ENCODE measurements at places on chromosomes 3 and 15.

DNA sequence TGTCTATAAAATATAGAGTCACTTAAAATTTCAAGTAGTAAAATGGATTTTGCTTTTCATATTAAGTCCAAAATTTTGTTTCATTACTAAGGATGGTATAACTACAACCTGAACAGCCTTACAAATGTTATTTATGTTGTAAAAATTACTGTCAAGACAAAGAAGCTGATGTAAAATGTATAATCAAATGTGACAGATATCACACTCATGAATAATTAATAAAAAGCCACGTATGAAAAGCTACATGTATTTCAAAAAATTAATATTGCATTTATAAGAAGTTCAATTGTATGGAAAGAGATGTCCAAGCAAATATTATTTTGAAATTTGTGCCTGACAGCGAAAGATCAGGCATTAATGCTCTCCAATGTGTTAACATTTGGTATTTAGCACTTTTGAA lies 48.9 kb downstream of the KBTBD8 start:
- no peak for DNase-seq

DNA sequence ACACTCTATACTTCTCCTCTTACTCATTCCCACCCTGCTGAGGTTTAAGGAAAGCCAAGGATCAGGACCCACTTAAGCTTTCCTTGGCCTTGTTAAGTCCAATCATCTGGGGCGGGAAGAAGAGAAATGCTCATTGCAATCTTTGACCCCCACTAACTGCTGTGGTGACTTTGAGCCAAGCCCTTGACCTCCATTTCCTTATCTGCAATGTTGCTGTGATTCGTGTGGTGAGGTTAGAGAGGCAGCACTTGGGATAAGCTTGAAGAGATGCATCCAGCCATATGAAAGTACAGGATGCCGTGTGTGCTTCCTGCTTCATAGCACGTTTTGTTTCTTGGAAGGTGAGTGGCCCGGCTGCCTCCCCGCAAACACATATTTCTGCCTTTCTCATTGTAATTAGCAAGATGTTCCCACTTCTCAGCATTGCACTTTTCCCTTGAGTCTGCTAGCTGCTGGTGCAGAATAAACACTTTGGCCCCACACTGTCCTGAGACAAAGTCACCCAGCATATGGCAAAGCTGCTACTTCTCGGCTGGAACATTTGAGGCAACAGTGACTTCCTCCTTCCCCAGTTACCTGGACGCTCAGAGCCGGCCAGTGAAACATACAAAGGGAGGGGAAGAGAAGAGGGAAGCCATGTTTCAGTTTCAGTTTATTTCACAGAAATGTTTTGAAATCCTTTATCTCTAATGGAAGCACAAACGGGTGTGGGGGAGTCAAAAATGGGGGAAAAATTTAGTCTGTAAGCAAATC lies 10.5 kb upstream of the NUDT16 start:
- no peak for DNase-seq

DNA sequence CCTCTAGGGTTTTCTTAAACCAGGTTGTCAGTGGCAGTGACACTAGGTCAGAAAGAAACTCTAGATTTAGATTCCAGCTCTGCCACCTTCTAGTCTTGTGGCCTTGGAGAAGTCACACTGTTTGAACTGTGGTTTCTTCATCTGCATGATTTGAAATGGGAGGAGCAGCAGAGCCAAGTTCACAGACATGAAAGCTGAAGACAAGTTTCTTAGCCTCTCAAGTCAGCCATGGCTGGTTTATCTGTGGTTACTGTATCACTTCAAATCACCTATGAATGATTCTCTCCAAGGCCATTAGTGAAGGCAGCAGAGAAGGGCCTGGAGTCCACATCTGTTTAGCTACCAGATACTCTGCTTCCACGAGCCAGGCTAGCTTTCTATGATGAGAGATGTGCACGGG lies 15.6 kb downstream of the CLEC3B start:
- peak; percentile 60 for DNase-seq

DNA sequence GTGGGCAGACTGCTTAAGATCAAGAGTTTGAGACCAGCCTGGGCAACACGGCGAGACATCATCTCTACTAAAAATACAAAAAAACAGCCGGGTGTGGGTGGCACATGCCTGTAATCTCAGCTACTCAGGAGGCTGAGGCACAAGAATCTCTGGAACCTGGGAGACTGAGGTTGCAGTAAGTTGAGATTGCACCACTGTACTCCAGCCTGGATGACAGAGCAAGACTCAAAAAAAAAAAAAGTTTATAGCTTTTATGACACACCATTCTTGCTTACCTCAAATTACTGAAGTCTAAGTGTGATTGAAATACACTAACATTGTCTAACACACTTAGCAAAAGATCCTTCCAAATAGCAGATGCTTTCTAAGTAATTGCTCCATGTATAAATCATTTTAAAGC lies 207.6 kb downstream of the STAG1 start:
- DNase-seq: no peak

GRCh38 chr3:131988209-131988608 lies 46.6 kb downstream of the CPNE4 start:
- no peak for DNase-seq

- DNase-seq: no peak
Measured at GRCh38 chr3:14625443-14625842, 26.1 kb upstream of the CCDC174 start.

DNA sequence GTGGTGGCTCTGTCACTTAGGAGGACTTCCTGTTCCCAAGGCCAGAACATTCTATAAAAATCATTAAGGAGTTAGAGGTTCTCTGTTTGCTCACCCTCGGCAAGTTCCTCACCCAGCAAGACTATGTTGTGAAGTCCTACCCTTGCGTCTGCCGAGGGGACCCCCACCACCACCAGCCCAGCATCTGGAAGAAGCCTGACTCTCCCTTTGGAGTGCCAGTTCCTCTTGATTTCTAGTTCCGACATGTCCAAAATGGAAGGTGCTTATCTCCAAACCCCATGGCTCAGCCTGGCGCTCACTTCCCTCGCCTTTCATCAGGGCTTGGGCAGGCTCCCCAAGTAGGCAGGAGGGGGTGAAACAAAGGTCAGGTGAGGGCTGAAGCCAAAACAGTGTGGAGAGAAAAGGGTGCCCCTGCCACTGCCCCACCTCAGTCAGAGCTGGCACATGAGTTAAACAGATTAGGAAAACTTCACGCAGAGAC lies 41.0 kb downstream of the BHLHE40 start:
- DNase-seq: no peak

DNA sequence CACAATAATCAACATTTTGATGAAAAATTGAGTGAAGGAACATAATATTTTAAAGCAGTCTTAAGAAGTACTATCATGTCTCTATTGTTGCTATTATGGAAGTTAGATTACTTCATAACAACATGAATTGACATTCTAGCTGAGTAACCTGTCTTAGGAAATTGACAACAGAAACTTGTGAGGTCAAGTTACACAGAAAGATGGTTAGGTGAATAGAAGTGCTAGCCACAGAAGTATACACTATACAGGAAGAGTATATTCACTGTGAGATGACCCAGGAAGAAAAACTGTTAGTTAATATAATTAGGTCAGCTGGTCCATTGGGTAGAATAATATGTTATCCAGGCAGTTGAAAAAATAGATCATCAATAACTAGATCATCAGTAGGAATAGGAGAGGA lies 31.2 kb downstream of the MLF1 start:
- DNase-seq: no peak

DNA sequence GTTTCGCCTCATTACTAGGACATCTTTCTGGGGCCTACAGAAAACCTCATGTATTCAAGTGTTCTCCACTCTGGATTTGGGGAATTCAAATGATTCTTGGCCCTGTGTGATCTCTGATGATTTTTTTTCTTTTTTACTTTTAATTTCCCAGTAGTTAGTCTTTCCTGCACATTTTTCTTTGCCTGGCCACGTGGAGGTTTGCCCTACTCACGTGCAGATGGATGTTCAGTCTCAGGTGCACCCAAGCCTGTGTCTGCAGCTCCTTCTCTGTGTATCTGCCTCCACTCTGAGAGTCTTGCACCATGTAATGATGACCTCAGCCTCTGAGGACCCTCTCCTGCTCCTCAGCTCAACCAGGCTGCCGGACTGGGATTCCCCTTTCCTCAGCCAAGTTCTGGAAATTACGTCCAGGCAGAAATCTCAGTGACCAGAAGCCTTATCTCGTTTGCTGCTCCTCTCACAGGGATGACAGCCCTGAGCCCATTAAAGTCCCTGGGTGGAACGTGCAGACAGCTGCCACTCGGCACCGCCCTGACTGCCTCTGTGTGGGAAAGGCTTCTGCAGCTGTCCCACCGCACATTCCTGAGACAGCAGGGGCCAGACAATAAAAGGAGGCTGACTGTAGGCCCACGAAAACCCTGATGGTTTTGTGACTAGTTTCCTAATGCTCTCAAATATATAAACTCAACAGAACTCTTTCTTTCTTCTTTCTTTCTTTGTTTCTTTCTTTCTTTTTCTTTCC lies 31.4 kb upstream of the GABRB3 start:
- DNase-seq: no peak

DNA sequence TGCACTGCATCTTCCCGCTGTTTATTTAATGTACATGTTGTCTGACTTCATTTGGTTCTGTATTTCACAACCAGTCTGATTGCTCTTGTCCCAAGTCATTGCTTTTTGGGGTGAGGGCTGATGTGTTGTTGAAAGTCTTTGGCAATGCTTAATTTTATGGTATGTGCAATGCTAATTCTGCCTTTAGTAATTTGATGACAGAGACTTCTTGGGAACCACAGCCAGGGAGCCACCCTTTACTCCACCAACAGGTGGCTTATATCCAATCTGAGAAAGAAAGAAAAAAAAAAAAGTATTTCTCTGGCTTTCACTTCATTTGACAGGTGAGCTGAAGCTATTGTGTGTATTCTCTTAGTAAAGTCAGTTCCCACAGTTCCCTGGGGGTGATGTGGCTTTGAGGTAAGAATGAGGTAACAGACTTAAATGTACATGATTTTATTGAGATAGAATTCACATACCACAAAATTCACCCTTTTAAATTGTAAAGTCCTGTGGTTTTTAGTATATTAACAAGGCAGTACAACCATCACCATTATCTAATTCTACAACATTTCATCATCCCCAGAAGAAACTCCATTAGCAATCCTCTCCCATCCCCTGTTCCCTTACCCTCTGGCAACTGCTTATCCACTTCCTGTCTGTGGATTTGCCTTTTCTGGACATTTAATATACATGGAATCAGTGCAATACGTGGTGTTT lies 97.3 kb downstream of the SLCO3A1 start:
- DNase-seq: no peak

DNA sequence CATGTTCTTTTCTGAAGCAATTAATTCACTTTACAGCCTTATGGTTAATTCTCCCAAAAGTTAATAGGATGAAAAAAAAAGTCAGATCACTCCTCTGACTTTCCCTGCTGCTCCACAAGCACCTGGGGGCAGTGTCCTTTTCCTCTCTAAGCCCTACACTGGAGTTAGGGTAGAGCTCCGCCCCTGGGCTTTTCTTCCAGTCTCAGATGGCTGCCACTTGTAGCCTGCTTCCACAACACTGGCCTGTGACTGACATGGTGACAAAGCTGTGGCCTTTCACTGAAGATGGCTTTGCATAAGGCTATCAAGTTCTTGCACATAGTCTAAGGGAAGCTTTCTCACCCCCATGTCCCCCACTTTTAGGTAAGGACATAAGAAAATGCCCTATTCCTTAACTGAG lies 1.3 kb upstream of the MON1A start:
- DNase-seq: no peak

GRCh38 chr15:87645723-87646122 lies 610.8 kb downstream of the NTRK3 start:
- no peak for DNase-seq

- DNase-seq: no peak
Measured at GRCh38 chr3:40313975-40314860, 4.7 kb downstream of the EIF1B start.

- DNase-seq: no peak
Measured at GRCh38 chr3:189766416-189766815, 135.2 kb downstream of the TP63 start.

DNA sequence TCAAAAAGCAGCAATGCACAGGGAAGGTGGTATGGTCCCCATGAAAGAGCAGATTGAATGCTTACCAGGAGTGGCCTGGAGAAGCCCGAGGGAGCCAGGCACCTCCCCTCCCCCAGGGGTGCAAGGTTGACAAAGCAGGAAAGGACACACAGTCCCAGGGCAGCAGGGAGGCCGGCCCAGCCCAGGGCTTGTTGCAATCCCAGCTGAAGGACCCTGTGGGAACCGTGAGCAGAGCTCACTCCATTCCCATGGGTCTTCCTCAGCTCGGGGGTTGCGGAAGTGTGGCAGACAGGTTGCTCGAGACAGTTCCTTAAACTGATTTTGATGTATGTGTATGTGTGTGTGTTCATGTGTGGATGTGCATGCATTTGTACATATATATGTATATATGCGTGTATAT lies 15.8 kb downstream of the UROC1 start:
- DNase-seq: no peak

DNA sequence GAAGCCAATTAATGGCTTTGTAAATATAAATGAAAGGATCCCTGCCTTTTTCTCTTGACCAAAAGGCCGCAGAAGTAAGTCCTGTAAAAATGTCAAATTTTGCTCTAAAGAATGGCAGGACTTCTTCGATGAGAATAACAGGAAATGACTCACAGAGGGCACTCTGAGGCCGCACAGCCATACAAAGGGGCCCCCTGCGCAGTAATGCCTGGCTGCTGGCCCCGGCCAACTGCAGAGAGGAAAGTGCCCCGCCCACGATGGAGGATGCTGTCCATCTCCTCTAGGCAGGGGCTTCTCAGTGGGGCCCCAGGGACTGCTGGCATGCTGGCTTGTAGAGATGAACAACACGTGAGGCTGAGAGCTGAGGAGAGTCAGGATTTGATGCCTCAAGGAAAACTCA lies 18.1 kb upstream of the SCN10A start:
- DNase-seq: no peak

DNA sequence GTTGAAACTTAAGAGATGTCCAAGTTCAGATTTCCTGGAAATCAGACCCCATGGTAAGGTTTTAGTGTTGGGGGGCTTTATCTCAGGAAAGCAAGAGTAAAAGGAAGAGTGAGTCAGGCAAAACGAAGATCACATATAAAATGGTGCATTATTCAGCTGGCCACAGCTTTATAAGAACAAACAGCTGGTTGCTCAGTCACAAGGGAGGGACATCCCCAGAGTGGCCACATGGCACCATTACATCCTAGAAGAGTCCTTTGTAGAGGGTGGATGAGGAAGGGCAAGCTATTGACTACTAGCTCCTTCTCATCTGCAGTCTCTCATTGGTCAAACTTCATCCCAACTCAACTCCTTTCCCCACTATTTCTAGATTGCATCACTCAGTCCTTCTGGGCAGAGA lies 68.3 kb upstream of the COL8A1 start:
- no peak for DNase-seq

DNA sequence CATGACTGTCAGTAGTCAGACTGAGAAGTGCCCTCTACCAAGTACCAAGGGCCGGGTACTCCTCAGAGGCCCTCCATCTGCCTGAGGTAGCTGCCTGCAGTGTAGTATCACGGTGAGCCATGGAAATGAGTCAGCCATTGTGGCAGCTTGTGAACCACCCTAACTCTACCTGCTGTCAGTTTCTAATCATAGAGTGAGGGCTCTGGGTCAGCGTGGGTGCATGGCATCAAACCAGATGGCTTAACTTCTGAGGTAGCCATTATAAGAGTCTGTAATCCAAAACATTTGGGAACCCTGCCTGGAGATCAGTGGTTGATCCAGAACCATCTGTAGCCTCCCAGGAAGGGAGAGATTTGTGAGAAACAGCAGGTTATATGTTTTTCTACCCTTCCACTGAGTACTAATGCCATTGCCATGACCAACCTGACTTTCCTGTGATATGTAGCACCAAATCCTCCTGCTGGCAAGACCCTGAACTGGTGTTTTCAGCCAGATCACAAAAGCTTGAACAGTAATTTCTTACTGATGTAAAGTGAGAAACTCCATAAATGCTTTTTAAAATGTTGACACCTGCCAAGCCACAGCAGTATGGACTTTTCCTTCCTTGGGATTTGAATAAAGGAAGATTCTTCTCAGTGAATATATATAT lies 38.9 kb downstream of the ABHD2 start:
- DNase-seq: no peak

Measured in GM12878 (cell line).